Small intestine (tissue), 16 donors: ENCODE measurements at places on chromosomes 12 and 14.

DNA sequence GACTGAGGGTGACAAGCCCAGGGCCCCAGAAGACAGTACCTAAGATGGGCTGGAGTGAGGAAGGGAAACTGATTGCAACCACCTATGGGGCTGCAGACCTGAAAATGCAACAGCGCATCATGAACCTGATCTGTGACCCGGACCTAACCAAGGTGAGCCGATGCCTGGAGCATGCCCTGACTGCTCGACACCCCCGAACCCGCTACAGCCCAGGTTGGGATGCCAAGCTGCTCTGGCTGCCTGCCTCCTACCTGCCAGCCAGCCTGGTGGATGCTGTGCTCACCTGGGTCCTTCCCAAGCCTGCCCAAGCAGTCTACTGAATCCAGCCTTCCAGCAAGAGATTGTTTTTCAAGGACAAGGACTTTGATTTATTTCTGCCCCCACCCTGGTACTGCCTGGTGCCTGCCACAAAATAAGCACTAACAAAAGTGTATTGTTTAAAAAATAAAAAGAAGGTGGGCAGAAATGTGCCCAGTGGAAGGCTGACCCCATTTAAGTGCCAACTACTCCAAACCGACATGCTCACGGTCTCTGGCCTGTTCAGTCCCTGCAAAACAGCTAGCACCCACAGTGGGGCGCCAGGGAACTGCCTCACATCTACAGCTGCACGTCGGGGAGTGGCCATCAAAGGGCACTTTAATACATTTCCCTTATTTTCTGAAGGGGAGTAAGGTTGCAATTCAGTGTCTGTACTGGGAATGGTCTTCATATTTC lies 4.2 kb downstream of the RDH5 start:
- DNase-seq, result peak; percentile 80

GRCh38 chr12:3601461-3602150 lies 110.6 kb downstream of the PRMT8 start:
- DNase-seq, result no peak

- peak; percentile 50 for DNase-seq
Measured at GRCh38 chr12:122527478-122527944, 462 bp downstream of the KNTC1 start.

DNA sequence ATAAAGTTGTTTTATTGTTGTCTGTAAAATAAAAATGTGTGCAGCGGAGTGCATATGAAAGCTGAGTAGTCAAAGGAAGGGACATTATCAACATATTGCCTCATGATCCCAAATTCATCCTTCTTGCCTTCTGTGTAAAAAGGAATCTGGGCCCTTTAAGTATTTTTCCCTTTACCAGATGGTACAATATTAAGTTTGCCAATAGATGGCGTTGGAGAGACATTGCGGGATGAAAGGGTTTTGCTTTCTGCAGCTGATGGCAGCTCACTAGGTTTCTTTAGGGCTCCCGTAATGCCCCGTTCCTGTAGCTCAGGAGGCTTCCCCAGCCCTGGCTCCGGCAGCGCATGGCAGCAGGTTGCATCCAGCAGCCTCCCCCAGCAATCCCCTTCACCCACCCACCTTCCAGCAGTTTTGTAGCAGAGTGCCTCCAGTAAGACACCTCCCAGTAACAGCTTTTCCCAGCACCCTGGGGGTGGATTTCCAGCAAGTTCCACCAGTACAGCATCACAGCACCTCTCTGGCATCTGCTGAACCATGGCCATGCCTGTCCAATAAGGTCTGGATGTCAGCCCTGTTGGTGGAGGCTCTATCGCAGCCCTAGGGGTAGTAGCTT lies 354.4 kb downstream of the MED13L start:
- no peak for DNase-seq

- DNase-seq, result no peak
Measured at GRCh38 chr14:55388160-55388559, 23.5 kb downstream of the ATG14 start.

DNA sequence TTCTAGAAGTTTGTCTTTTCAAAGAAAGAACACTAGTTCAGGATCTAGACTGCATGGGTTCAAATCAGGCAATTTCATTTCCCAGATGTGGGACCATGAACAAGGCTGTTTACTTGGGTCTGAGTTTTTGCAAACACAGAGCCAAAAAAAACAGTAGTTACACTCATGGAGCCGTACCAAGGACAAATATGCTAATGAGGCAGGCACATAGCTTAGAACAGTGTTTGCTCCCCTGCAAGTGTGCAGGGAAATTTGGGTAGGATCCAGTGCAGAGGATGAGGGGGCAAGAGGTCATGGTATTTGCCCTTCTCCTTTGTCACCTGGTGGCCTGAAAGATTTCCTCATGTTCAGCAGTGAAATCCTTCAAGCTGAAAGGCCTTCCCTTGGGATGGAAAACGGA lies 860.4 kb downstream of the VRK1 start:
- DNase-seq, result no peak

DNA sequence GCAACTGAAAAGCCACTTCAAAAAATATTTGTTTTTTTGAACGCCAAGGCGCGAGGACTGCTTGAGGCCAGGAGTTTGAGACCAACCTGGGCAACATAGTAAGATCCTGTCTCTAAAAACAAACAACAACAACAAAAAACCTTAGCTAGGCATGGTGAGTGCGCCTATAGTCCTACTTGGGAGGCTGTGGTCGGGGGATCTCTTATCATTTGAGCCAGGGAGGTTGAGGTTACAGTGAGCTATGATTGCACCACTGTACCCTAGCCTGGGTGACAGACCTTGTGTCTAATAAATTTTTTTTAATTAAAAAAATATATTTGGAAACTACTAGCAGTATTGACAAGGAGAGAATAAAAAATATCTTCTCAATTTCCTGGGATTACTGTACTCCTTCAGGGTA lies 113.1 kb downstream of the TRAFD1 start:
- no peak for DNase-seq

GRCh38 chr12:87160848-87161601 lies 868.2 kb downstream of the C12orf50 start:
- no peak for DNase-seq

GRCh38 chr14:59305231-59305630 lies 116.8 kb downstream of the DAAM1 start:
- no peak for DNase-seq

GRCh38 chr12:112944024-112944690 lies 5.9 kb downstream of the OAS3 start:
- DNase-seq, result no peak

DNA sequence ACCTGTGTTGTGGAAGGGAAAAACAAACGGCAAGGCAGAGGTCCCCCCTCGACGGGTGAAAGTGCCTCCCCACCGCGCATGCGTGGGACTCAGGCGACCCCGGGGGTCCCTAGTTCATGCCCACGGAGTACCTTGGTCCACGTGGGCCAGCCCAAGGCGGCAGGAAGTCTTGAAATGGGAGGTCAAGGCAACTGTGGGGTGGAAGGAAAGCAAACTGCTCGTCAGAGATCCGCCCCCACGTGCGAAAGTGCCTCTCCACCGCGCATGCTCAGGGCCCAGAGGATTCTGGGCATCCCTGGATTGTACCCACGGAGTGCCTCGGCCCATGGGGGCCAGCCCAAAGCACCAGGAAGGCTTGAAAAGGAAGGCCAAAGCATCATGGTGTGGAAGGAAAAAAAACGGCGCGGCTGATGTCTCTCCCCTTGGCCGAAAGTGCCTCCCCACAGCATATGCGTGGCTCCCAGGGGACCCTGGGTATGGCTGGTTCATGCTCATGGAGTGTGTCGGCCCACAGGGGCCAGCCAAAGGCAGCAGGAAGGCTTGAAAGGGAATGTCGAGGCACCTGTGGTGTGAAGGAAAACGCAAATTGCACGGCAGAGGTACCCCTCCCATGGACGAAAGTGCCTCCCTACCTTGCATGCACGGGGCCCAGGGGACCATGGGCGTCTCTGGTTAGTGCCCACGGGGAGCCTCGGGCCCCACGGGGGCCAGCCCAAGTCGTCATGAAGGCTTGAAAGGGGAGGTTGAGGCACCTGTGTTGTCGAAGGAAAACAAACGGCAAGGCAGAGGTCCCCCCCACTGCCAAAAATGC lies 369.7 kb downstream of the ALG10 start:
- DNase-seq, result no peak

GRCh38 chr12:26318661-26319068 lies 123.3 kb downstream of the SSPN start:
- DNase-seq, result no peak

DNA sequence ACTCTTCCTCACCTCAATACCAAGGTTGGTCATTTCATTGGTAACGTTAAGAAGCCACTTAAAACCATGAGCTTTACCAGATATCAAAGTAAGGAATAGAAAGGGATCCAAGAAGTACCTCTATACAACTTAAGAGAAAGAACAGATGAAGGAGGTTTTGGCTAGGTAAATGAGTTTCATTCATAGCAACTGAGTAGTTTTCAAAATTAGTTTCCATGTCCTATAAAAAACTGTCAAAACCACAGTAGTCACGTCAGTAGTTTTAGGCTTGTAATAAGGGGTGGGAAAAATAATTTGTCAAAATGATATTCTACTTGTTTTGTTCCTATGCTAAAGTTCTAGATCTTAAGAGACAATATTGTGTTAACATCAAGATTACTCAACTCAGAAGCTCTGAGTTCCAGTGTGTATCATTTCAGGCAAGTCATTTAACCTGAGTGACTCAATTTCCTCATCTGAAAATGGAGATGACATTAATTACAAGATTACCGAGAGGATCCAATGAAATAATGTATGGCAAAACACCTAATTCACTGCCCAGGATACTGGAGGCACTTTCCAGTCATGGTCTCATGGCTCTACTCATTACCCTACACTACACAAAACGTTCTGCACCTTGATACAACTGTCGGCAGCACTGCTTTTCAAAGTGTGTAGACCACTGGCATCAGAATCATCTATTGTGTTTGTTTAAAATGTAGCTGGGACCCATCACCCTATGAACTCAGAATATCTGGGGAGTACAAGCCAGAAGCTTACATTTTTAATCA lies 24.1 kb upstream of the SLC6A13 start:
- DNase-seq, result no peak
